Endothelial cell of umbilical vein (primary cell): ENCODE measurements at places on chromosomes 12 and 14. TPM values are rescaled to one million over a fixed set of nuclear protein-coding genes. Genes with fewer than 3 reads are reported as not detected.

DNA sequence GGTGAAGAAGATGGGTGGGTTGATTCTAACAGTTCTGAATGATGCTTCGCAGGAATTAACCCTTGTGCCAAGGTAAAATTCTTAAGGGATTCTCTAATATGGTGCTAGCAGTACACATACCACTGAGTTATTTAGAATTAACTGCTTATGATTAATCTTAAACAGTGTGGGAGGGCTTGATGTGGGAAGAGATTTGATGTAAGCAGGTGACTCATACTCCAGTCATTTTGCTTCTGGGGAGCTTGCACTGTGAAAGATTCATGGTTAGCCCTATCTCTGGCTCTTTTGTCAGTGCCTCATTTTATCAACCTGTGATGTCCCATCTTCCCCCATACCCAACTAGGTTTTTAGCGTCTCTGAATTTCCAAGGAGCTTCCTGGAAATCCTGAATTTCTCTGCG, 83.8 kb downstream of the NRXN3 start:
- DNase-seq, result no peak

The TMEM52B gene
- not detected in 2 replicates for polyA plus RNA-seq

DNA sequence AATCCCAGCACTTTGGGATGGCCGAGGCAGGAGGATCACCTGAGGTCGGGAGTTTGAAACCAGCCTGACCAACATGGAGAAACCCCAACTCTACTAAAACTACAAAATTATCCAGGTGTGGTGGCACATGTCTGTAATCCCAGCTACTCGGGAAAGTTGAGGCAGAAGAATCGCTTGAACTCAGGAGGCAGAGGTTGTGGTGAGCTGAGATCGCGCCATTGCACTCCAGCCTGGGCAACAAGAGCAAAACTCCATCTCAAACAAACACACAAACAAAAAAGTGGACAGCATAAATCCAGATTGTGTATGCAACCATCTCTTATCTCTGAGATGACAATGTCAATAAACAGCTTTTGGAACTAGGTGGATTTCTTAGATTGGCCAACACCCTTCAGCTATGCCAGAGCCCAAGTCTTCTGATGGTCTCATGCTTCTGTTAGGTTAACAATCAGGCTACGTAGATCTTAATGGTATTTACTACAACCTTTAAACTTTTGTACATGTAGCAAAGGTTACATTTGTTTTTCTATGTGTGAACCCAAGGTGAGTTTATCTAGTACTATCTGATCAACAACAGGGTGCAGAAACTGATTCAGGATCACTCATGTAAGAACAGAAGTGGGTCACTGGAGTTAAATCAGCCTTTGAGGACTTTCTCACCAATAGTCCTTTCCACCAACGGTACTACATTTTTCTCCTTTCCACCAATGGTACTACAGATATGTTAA, 73.7 kb downstream of the DUSP16 start:
- no peak for DNase-seq

DNA sequence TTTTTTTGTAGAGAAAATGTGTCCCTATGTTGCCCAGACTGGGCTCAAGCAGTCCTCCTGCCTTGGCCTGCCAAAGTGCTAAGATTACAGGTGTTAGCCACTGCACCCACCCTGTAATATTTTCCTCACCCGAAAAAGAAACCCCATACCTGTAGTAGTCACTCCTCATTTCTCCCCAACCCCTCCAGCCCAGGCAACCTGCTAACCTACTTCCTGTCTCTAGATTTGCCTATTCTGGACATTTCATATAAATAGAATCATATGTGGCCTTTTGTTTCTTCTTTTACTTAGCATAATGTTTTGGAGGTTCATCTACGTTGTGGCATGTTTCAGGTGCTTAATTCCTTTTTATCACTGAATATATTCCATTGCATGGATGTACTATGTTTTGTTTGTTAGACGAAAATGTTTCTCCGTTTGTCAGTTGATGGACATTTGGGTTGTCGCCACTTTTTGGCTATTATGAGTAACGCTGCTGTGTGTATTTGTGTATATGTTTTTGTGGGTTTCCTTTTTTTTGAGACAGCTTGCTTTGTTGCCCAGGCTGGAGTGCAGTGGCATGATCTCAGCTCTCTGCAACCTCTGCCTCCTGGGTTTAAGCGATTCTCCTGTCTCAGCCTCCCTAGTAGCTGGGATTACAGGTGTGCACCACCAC, 6.2 kb downstream of the ANKRD13A start:
- DNase-seq, result no peak

GRCh38 chr12:51505360-51506105, 80.9 kb downstream of the SLC4A8 start:
- DNase-seq, result no peak

GRCh38 chr12:79351251-79351650, 339.5 kb downstream of the PAWR start:
- no peak for DNase-seq

- peak; percentile 59 for DNase-seq
Observed at GRCh38 chr12:43332977-43333640, 218.9 kb downstream of the ADAMTS20 start.

The DPF3 gene
- polyA plus RNA-seq, result 1.5 and 2.4 TPM in 2 replicates

DNA sequence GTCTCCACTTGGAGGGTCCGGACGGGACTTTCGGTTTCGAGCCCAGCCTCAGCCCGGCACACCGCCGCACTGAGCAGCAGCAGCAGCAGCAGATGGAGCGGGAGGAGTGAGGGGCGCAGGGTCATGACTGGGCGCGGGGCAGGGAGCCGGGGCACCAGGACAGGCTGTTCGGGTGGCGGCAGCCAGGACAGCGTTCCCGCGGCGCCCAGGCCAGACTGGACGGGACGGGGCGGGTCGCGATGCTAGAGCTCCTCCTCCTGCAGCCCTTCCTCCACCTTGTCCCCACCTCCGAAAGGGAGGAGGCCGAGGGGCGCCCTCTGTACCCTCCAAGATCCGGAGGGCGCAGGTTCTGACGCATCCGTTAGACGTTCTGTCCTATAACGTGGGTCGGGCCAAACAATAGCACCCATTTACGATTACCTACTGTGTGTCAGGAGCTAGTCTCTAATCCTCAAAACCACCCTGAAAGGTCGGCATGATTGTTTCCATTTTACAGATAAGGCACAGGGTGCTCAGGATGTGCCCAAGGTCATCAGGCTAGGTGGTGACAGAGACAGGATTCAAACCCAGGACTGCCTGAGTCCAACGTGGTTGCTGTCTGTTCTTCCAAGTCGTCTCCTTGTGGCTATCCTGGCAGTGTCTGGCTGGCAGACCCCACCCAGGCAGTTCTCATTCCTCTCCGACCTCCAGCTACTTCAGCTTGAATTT, at the start of gene FKBP11:
Gene FKBP11, minus strand, starts transcription at position 189 of the 708 bp plus-strand sequence. Its CDS starts 64 bp downstream, at position 125.
- DNase-seq, result peak; percentile 62

The SPIC gene
- polyA plus RNA-seq, result not detected in 2 replicates

- DNase-seq, result no peak
Observed at GRCh38 chr14:71947947-71948500, 15.8 kb downstream of the RGS6 start.

DNA sequence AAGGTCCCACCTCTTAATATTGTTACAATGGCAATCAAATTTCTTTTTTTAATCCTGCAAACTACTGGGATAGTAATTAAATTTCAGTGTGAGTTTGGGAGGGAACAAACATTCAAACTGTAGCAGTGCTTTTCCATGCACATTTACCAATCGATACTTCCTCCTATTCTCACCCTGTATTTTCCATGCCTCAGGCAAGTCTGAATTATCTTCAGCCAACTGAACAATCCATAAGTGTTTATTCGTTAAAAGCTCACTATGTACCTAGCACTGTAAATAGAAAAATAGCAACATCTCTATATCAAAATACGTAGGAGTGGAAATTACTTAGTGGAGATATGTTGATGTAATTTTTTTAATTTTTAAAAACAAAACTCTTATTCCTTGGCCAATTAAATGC, 43.5 kb downstream of the CCDC177 start:
- DNase-seq, result no peak

GRCh38 chr14:96129128-96129736, 75.4 kb upstream of the BDKRB2 start:
- DNase-seq, result no peak

DNA sequence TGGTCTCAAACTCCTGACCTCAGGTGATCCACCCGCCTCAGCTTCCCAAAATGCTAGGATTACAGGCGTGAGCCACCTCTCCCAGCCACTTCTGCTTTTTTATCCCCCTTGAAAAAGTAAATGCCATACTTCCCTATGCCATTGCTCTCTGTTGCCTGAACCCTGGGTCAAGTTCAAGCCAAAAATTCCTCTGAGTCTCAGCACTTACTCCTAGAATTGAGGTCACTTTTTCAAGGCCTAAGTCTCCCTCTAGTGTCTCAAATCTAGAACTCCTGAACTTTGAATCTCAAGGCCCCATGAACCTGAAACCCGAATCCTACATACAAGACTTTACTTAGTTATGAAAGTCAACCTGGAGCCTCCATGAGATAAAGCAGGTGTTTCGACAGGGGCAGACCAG, 1.4 kb upstream of the APOBEC1 start:
- DNase-seq, result no peak

DNA sequence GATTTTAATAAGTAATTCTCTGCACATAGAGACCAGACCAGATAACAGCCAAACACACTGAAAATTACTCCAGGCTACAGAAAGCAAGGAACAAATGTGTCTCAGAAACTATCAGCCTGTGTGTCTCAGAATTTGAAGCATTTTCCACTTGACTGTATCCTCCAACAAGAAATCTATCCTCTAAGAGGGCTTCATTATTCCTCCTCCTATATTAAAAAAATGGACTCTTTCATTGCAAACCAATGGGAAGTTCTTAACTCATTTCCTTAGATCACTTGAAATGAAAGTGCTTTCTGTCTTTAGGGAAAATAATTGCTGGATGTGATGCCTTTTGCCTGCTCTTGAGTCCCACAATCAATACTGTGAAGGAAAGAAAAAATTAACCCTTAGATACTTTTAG, 2.3 kb downstream of the ST8SIA1 start:
- DNase-seq, result no peak

- DNase-seq, result peak; percentile 22
Observed at GRCh38 chr14:68787092-68787992, 5.5 kb downstream of the ZFP36L1 start.

The DICER1 gene
- polyA plus RNA-seq, result 8.2 and 8.3 TPM in 2 replicates

GRCh38 chr12:108596854-108597558, 878 bp downstream of the TMEM119 start:
- DNase-seq, result no peak

GRCh38 chr12:109758426-109759420, 45.1 kb downstream of the FAM222A start:
- DNase-seq, result no peak

GRCh38 chr12:38639625-38640024, 265.8 kb downstream of the CPNE8 start:
- DNase-seq, result no peak

DNA sequence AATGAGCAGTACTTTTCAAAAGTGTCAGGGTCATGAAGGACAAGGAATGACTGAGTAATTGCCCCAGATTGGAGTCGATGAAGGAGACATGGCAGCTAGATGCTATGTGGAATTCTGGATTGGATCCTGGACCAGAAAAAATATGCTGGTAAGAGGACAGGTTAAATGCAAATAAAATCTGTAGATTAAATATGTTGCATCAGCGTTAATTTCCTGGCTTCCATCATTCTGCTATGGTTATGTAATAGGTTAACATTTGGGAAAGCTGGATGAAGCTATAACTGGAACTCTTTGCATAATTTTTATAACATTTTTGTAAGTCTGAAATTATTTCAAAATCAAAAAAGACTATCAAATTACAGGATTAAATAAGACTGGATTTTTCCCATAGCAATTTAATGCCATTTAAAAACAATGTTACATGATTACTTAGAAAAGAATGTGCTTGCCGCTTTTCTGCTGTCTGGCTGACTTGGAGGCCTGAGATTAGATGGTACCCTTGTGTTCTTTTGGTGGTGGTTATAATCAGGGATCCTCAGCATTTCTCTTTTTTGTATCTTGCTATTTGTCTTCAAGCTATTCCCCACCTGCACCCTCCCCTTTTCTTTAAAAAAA, 65.1 kb downstream of the FBXW8 start:
- DNase-seq, result no peak

The CCER1 gene
- polyA plus RNA-seq, result not detected in 2 replicates

- DNase-seq, result no peak
Observed at GRCh38 chr14:98293576-98293975, 978.4 kb downstream of the BCL11B start.

DNA sequence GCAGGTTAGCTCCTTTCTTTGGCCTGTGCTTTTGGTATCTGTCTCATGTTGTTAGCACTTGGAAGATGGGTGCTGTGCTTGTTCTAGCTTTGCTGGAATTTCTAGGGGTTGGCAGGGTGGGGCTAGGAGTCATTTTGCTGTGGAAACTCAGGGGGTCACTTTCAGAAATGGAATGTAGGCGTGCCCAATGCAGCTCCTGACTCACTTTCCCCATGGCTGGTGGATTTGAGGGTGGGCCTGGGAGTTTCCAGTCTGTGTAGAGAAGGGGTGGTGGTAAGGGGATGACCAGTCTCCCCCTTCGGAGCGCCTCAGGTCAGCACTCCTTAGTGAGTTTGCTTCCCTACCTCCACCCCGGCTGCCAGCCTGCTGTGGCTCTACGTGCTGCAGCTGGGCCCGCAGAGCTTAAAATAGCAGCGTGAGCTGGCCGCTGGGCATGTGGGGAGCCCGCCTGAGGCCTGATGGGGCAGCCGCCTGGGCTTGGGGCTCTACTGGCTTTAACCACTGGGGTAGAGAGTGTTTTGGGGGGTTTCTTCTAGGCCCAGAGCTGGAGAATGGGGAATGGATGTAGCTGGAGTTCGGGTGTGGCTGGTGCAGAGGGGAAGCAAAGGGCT, 108.2 kb downstream of the TSPAN9 start:
- no peak for DNase-seq

GRCh38 chr14:100122481-100123223, 36.8 kb downstream of the DEGS2 start:
- DNase-seq, result no peak

The C12orf60 gene
- 0.52 and 0.57 TPM in 2 replicates for polyA plus RNA-seq

- DNase-seq, result no peak
Observed at GRCh38 chr14:91477388-91477787, 32.7 kb downstream of the PPP4R3A start.

The LRR1 gene
- polyA plus RNA-seq, result 11.4 and 17.7 TPM in 2 replicates

DNA sequence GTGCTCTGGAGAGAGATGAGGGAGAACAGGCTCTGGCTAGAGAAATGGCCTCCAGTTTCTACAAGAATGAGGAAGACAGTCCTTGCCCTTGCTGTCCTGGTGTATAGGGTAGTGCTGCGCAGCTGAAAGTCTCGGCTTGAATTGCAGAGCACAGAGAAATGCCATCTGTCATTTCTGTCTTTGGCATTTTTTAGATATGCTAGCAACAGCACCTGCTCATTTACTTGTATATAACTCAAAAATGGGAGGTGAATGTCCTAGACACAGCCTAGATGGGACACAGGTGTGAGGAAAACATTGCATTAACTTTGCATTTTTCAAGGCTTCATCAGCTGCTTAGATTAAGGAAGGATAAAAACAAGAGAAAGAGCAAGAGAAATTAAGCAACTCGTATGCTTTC, 35.8 kb downstream of the GPR19 start:
- DNase-seq, result no peak

DNA sequence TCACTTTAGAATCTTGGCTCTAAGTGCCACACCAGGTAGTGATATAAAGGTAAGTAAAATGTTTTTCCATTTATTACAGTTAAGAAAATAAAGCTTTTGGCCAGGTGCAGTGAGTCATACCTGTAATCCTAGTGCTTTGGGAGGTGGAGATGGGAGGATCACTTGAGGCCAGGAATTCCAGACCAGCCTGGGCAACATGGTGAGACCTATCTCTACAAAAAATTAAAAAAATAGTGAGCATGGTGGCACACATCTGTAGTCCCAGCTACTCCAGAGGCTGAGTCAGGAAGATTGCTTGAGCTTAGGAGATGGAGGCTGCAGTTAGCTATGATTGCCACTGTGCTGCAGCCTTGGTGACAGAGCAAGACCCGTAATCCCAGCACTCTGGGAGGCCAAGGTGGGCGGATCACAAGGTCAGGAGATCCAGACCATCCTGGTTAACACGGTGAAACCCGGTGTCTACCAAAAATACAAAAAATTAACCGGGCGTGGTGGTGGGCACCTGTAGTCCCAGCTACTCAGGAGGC, 5.0 kb downstream of the FANCM start:
- DNase-seq, result no peak

The FGF6 gene
- not detected in 2 replicates for polyA plus RNA-seq
